ENCODE measurements at places on chromosomes 11 and 22.

- DNase-seq, result no peak
Measured at GRCh38 chr11:34653851-34654482, 33.1 kb downstream of the EHF start.

DNA sequence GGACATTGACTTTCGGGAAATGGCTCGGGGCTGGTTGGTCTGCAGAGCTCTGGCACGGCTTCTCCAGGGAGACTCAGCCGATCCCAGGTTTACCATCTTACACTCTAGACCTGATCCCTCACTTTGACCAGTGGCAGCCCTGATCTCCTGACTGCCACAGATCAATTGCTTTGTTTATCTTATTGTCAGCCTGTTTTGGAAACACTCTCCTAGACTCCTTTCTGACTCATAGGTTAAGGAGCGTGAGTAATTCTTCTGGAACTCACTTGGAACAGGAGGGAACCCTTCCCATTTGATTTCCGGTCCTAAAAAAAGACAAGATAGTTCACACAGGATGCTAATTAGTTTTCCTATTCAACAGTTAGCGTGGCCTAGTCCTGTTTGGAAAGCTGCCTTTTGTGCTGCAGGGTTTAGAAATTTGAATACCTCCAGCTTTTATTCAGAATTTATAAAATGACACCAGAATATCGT is 16.0 kb upstream of the BMAL1 start:
- DNase-seq, result no peak

DNA sequence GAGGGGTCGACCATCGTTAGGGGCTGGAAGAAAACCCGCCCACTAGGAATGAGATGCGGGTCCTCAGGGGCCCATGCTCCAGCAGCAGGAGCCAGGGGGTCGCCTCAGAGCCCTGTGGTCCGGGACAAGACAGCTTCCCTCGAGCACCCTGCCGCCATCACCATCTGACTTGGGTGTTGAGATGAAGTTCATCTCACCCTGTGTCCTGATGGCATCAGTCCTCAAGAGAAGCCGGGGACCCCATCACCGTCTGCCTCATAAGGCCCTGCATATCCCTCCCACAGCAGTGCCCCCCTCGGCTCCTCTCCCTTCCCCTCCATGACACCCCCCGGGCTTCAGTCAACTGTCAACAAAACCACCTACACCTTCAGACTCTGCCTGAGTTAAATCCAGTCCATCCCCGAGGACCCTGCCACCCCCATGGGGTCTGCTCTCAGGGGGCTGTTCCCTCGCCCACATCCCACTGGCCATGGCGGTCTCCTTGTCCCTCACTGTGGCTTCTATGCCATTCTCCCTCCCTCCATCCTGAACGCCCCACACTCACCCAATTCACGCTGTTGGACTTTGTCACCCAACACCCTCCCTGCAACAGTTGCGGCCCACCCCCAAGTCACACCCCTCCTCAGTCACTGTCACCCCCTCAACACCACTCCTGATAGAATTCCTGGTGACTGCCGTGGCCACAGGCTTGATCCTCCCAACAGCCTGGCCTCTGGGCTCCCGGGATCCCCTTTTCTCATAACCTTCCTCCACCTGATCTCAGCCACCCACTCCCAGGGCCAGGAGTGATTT is 87.7 kb upstream of the RTL6 start:
- DNase-seq, result no peak

DNA sequence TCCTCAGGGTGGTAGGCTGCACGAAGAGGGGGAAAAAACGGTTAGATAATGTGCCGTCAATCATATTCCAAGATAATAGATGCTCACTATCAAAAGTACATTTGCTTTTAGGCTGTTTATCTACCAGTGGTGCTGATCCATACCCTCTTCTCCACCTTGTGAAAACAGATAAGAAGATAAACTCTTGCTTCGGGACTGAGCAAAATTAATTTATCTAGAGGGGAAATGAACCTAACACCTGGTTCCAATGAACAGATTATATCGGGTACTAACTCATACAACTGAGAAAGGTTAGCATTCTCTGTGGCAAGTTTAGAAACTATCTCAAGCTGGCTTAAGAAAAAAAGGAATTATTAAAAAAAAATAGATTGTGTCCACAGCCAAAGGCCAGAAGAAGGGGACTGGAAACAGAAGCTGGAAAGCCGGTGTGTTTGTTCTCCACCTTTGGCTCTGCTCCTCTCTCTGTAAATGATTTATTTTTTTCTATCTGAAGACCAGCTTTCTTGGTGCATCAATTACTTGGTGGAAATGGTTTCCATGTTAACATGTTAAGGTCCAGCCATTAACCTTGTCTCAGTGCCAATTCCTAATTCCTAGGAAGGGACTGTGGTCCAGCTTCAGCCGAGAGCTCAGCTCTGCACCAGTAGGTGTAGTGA is 55.8 kb downstream of the SC5D start:
- no peak for DNase-seq

GRCh38 chr11:6871278-6871677 is 5.1 kb upstream of the OR10A4 start:
- DNase-seq, result no peak

DNA sequence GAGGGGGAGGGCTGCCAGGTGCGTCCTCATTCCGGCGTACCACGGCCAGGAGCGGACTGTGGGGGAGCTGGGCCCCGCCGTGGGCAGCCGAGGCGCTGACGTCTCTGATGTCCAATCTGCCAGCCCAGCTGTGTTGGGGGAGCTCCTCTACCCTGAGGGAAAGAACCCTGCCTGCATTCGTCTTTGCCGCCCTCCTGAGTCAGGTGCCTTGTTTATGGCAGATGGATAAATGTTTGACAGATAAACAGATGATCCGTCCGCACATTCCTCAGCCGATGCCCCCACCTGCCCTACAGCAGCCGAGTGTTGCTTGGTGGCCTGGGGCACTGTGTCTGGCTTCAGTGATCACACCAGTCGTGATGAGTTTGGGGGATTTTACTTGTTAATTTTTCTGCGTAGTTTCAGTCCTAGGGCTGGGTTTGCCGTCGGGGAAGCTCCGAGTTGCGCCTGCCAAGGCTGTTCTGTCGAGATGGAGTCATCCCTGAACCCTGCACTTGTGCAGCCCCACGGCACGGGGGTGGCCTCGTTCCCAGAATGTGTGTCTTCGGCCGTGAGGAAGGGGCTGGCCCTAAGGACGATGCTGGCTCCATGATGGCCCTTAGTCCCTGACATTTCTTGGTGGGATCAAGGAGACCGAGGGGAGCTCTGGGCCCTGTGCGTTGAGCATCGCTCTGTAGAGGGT is 1083.9 kb downstream of the BRD1 start:
- no peak for DNase-seq

DNA sequence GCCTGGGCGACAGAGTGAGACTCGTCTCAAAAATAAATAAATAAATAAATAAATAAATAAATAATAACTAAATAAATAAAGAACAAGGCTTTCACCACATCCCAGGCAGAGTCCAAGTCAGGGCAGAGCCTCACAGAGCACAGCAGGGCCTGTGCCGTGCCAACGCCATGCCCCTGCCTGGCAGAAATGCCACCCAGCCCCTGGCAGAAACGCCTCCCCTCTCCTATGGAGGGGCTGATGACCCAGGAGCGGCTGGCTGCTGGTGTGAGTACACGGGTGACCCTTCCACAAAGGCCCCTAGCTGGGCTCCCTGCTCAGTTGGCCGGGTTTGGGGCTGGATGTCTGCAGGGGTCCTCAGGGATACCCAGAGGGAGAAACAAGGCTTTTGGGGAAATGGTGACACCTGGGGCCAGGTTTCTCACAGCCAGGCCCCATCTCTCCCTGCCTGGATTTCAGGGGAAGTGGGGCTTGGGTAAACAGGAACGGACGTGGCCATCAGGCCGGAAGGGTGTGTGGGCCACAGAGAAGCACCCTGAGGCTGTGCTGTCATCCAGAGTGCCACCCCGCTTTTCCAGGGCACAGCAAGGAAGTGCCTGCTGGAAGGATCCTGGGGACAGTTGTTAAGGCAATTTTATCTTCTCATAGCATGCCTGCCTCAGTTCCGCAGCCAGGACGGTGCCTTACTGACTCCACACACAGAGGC is 5.1 kb downstream of the BID start:
- DNase-seq, result no peak

DNA sequence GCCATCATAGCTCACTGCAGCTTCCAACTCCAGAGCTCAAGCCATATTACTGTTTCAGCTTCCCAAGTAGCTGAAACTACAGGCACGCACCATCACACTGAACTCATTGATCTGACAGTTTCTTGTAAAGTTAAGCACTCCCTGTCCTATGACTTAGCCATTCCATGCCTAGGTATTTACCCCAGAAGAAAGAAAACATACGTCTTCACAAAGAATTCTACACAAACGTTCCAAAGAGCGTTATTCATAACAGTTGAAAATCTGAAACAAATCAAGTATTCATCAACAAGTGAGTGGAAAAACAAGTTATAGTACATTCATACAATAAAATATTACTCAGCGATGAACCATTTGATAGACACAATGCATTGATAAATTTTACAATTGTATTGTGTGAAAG is 7.8 kb upstream of the NLRP10 start:
- DNase-seq, result no peak

- DNase-seq, result no peak
Measured at GRCh38 chr11:55707029-55707428, 45.0 kb downstream of the OR4C6 start.

DNA sequence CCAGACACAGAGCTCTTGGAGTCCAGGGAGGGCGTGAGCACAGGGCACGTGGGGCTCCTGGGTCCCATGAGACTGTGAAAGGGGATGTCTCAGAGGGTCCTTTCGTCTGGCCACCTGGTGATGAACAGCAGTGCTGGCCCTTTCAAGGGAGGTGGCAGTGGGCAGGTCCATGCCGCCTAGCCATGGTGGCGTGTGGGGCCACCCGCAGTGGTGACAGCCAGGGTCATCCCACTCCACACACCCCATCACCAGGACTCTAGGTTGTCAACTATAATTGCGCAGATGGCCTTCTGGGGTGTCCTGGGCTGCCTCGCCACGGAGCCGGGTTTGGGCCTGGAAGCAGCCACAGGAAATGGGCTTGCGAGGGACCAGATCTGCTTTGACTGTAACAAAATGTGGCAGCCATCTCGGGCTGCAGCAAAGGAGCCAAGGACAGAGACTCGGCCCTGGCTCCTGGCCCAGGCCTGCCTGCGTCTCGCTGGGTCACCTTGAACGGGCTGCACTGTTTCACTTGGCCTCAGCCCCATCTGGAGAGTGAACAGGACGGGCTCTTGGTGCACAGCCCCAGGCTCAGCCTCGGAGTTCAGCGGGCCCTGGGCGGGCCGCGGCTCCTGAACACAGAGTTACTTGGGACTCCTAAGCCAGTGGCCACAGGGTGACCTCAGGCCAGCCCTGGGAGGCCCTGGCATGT is 1350.5 kb downstream of the BRD1 start:
- DNase-seq, result no peak

DNA sequence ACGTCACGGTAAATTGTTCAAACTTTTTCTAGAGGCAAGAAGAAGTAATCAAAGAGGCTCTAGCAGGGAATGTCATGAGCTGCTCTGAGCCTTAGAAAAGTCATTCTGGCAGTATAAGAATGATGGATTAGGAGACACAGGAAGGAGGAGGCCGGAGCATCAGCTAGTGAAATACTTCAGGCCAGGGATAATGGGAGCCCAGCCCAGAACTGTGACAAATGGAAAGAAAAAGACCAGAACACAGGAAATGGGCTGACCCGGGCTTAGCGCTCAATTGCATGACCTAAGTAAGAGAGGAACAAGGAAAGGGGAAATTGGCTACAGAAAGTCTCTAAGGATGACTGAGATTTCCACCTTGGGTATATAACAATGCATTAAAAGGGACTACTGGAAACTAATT is 108.6 kb downstream of the LARGE1 start:
- no peak for DNase-seq

- DNase-seq, result no peak
Measured at GRCh38 chr11:78110351-78110750, 29.1 kb downstream of the ALG8 start.

DNA sequence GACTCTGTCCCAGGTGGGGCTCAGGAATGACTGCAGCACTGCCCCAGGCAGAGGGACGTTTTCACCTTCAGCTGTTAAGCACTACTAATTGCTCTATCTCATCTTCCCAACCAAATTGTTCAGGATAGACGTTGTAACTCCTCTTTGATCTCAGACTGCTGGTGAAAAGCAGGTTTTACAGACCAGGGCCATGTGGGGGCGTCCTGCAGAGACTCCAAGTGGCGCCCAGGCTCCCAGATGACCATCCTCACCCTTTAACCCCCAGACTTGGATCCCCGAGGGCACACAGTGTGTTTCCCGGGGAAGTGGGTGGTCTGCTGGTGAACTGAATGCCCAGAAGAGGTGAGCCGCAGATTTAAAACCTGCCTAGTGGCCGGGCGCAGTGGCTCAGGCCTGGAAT is 23.9 kb downstream of the FADD start:
- DNase-seq, result no peak

DNA sequence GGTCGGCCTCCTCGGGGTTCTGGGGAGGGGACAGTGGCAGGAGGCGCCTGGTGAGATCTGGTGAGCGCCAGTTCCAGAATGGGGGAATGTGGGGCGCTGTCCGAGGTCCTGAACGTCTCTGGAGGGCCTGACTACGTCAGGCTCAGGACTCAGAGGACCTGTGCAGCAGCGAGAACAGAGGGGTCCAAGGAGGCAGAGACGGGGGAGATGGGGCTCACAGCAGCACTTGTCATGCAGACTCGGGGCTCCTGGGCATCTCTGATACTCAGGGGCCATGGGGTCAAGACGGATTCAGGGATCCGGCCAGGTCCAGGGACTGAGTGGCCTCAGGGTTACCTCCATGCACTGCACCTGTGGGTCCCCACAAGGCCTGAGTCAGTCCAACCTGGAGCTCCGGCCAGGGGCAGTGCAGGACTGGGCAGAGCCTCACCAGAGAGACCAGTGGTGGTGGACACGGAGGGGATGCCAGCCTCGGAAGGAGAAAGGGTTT is 92.2 kb downstream of the BRD1 start:
- no peak for DNase-seq

GRCh38 chr22:44682556-44683168 is 19.3 kb upstream of the PRR5 start:
- DNase-seq, result no peak

GRCh38 chr11:133525976-133526375 is 6.3 kb downstream of the OPCML start:
- DNase-seq, result no peak

DNA sequence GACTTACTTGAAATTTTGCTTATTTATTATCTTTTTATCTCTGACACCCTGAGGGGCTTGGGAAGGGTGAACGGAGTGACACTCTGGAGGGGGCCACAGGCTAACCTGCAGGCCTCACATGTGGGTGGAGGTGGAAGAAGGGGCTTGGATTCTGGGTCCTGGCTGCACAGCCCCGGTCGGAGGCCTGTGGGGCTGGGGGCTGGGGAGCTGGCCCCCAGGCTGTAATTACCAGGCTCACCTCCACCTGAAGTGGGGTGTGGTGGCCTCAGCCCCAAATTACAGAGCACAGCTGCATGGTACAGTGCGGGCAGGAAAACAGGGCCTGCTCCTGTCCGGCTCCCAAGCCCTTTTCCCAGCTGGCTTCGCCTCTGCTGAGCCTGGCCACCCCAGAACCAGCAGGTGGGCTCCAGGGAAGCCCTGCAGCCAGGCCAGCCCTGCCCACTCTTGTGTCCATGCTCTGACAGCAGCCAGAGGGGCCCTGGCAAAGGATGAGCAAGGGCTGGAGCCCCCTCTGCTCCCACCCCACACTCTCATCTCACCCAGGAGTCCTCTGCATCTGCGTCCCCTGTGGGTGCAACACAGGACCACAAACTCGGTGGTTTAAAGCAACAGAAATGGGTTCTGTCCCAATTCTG is 48.0 kb downstream of the IGF2 start:
- DNase-seq, result no peak

GRCh38 chr22:32904044-32904443 is 102.5 kb downstream of the TIMP3 start:
- no peak for DNase-seq

GRCh38 chr11:1029654-1030053 is 6.9 kb downstream of the MUC6 start:
- DNase-seq, result no peak
